RCC 7860 (cell line): ENCODE measurements at places on chromosomes 5 and 9.

- peak; percentile 89 for DNase-seq
These were observed 35.6 kb upstream of the ANXA1 start for GRCh38 chr9:73116031-73116430.

DNA sequence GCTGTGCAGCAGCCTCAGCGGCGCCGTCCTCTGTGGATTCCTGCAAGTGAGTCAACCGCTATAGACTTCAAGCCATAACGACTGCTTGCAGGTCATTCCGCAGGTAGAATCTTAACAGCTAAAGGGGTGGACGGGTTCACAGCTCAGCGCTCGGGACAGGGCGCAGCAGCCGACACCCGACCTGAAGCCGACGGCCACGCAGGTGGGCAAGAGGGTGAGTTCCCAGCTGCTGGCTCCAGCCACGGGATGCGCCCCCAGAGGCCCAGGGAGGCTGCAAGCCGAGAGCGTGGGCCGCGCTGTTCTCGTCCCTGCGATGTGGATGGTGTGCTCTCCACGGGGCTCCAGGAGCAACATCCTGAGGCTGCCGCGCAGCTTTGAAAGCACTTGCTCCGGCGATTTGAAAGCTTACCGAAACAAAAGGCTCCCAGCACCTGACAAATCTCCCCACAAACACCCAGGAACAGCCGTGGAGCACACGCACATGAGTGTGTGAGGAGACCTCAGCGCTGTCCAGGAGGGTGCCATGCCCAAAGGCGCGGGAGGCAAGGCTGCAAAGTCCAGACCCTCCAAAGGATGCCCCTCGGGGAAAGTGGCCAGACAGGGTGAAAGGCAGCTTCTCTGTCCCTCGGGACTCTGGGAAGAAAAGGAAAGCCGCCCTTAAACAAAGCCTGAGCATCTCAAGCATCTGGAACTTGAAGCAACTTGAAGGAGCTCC is 48.7 kb downstream of the EXD3 start:
- DNase-seq = no peak

GRCh38 chr9:127184641-127185040 is 62.2 kb upstream of the ANGPTL2 start:
- DNase-seq = no peak

GRCh38 chr5:122351416-122352157 is 39.5 kb downstream of the SNCAIP start:
- no peak for DNase-seq

DNA sequence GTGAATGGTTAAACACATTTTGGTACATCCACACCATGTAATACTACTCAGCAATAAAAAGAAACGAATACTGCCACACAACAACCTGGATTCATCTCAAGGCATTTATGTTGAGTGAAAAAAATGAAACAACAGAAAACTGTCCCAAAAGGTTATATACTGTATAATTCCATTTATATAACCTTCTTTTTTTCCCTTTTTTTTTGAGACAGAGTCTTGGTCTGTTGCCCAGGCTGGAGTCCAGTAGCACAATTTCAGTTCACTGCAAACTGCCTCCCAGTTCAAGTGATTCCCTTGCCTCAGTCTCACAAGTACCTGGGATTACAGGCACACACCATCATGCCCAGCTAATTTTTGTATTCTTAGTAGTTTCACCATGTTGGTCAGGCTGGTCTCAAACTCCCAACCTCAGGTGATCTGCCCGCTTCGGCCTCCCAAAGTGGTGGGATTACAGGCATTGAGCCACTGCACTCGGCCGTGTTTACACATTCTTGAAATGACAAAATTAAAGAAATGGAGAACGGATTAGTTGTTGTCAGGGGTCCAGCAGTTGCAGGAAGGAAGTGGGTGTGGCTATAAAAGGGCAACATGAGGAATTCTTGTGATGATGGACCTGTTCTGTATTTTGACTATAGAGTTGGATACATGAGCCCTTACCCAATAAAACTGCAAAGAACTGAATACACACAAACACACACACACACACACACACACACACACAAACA is 17.4 kb downstream of the PPP6C start:
- no peak for DNase-seq

GRCh38 chr9:119009249-119009648 is 360.0 kb downstream of the BRINP1 start:
- peak; percentile 68 for DNase-seq

GRCh38 chr5:10360686-10361085 is 7.2 kb downstream of the MARCHF6 start:
- no peak for DNase-seq

DNA sequence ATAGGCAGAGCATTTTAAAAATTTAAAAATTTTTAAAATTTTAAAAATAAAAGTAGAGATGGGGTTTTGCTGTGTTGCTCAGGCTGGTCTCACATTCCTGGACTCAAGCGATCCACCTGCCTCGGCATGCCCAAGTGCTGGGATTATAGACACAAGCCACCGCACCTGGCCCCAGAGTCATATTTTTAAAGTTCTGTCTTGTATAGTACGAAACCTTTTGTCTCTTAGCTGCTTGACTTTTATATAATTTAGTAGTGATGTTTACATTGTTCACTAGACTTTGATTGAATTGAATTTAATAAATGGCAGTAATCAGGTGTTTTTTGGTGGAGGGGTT is 31.0 kb downstream of the LRRTM2 start:
- DNase-seq = no peak

DNA sequence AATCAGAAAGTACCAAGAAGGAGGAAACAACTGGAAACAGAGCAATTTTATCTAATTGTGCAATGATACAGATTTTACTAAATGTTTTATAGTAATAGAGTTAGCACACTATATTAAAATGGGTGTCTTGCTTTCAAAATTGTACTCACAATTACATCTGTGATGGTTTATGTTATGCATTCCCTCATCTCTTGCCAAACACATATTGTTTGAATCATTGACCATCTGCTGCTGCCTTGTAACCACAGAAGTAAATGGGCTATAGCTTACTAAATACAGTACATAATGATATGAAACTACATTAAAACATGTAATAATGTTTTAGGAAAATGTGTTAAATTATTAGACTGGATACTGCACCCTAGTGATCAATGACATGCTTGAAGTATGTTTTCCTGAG is 158.1 kb downstream of the SLC25A46 start:
- DNase-seq = no peak

DNA sequence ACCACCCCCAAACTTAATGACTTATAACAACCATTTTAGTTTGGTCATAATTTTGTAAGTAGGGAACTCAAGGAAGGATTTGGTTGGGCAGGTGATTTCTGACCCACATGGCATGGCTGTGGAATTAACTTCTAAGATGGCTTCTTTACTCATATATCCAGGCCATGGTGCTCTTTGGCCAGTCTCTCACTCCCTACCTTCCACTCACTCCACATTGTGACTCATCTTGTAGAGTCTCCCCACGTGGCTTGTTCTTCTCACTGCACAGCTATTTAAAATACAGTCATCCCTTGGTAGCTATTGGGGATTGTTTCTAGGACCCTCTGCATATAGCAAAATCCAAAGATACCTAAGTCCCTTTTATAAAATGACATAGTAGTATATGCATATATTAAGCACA is 76.6 kb upstream of the MAST4 start:
- DNase-seq = no peak

- no peak for DNase-seq
These were observed 397.1 kb downstream of the TLE1 start for GRCh38 chr9:81292056-81292805.

- DNase-seq = no peak
These were observed 64.8 kb downstream of the GRIN3A start for GRCh38 chr9:101673642-101674041.

- no peak for DNase-seq
These were observed 58.0 kb downstream of the ACO1 start for GRCh38 chr9:32442433-32442832.

DNA sequence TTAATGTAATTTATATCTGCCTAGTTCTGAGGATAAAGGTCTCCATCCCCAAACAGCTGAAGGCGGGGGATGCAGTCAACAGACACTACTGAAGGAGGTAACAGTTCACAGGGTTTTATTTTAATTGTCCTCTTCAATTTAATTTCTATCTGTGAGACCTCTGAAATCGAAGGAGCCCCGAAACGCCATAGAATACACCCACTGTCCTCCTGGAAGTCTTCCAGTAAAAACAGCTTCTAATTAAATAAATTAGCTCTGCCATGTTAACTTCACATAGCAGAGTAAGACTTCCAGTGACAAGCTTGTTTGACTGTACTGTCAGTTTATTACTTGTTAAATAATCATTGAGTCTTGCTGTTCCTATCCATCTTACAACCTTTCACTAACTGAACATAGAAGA is 193.5 kb downstream of the SEC61B start:
- DNase-seq = no peak

DNA sequence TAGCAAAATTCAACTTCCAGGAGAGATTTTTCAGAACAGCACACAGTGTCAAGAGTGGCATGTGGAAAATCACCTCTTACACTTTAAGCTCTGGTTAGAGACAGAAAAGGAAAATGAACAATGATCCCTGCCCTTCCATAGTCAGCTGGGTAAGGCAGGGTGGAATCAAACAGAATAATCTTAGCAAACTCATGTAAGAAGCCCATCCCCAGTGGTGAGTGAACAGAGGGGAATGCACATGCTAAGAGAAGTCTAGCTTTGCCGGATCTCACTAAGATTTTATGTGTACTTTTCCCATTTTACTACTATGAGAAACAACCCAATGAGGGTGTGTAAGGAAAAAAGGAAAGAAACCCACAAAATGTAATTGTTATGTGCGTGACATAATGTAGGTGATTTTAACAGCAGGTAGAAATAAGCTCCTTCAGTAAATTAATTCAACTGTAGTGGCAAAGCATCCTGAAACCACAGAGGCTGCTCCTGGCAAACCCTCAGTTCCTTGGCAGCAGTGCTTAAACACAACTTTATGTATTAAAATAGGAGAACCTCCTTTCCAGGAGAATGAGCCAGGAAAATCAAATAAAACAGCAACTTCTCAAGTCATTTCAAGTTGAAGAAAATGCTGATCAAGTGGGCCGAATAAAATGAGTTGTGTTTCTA is 366.0 kb upstream of the TRPC7 start:
- DNase-seq = no peak

GRCh38 chr9:105712773-105713172 is 18.4 kb downstream of the TMEM38B start:
- DNase-seq = no peak

- DNase-seq = peak; percentile 75
These were observed 93.6 kb upstream of the TNC start for GRCh38 chr9:115211413-115212124.

- no peak for DNase-seq
These were observed 11.5 kb downstream of the CCDC69 start for GRCh38 chr5:151212406-151212798.

GRCh38 chr5:58404734-58405133 is 55.2 kb downstream of the PLK2 start:
- DNase-seq = no peak

- DNase-seq = peak; percentile 42
These were observed 136.7 kb downstream of the CAVIN4 start for GRCh38 chr9:100714372-100715099.

GRCh38 chr5:166166071-166166470 is 2125.4 kb upstream of the WWC1 start:
- DNase-seq = no peak

GRCh38 chr9:94937214-94937903 is 210.9 kb downstream of the AOPEP start:
- peak; percentile 77 for DNase-seq

- no peak for DNase-seq
These were observed 85.2 kb downstream of the NR3C1 start for GRCh38 chr5:143318270-143318669.

DNA sequence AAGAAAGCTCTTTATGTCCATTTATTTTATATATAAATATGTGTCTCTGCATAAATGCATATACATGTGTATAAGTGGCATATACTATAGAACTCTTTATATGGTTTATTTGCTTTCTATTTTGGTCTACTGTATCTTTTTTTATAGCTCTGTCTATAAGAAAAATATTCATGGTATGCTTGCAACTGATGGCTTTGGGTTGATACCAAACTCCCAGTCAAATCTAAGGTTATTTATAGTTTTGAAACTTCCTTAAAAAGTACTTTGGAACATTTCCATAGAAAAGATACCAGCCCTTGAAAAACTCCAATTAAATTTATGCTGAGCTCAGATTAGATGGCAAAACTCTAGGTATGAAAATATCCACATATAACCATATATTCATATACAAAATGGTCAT is 120.0 kb upstream of the KLF9 start:
- DNase-seq = no peak

DNA sequence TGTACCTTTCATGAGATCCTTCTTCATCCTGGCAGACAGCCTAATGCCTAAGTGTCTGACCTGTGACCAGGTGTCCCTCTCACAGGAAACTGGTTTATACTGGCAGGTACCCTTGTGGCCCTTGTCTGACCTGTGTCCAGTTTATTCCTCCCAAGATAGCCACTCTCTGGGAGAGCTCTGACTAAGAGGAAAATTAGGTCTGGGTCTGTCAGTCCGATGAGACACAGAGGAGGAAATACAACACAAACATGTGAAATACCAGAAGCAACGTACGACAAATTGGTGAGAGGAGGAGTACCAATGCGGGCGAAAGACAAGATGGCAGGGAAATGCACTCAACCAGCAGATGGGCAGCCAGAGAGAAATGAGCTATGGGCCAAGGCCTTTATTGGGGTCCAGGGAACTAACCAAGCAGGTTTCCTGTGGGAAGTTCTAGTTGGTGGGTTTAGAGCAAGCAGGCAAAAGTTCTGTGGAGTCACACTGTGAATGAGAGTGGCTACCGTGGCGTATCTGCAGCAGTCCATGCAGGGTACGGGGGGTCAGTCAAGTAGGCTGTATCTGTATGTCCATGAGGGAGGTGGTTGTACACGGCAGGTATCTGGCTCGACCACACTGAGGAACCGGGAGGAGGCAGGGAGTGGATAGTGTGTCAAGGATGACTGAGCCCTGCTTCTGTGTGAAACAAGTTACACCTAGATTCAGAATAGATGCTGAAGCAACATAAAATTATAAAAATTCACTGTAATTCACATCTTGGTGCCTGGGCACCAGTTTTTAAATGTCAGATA is 109.0 kb downstream of the MLLT3 start:
- no peak for DNase-seq

GRCh38 chr9:126203313-126203712 is 123.3 kb upstream of the MVB12B start:
- DNase-seq = no peak

GRCh38 chr5:88115211-88115610 is 153.4 kb downstream of the TMEM161B start:
- no peak for DNase-seq

DNA sequence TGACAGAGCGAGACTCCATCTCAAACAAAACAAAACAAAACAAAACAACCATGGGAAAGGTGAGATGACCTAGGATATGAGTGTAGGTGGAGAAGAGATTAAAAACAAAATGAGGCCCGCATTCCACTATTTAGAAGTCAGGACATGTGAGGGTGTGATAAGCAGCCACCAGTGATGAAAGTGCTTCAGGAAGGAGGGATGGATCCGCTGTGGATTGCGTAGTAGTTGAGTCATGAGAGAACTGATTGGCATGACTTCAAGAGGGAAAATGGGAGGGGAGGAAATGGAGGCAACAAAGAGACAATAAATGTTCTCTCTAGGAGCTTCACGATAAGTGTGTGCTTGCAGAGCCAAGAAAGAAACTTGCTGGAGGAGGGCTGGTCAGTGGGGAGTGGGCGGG is 367.6 kb downstream of the ARL15 start:
- DNase-seq = no peak
